ENCODE measurements at places on chromosomes 1 and 21.

DNA sequence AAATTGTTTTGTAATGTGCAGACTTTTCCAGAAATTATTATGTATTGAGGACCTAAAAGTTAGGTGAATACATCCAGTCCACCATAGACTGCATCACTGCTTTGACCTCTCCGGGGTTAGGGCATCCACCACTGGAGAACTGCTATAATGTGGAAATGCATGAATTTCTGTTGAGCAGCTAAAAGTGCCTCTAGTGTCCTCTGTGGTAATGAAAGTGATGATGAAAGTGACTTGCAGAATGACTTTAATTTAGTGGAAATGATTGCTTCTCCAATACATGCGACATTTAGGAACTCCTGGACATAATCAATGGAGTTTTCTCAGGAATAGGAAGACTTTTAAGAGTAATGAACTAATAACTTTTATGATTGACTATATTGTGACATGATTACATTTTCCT is 170.8 kb downstream of the LBR start:
- DNase-seq: no peak

- no peak for DNase-seq
Observed at GRCh38 chr1:206682111-206682510, 2.6 kb upstream of the MAPKAPK2 start.

- no peak for DNase-seq
Observed at GRCh38 chr1:108646648-108647269, 14.1 kb downstream of the HENMT1 start.

DNA sequence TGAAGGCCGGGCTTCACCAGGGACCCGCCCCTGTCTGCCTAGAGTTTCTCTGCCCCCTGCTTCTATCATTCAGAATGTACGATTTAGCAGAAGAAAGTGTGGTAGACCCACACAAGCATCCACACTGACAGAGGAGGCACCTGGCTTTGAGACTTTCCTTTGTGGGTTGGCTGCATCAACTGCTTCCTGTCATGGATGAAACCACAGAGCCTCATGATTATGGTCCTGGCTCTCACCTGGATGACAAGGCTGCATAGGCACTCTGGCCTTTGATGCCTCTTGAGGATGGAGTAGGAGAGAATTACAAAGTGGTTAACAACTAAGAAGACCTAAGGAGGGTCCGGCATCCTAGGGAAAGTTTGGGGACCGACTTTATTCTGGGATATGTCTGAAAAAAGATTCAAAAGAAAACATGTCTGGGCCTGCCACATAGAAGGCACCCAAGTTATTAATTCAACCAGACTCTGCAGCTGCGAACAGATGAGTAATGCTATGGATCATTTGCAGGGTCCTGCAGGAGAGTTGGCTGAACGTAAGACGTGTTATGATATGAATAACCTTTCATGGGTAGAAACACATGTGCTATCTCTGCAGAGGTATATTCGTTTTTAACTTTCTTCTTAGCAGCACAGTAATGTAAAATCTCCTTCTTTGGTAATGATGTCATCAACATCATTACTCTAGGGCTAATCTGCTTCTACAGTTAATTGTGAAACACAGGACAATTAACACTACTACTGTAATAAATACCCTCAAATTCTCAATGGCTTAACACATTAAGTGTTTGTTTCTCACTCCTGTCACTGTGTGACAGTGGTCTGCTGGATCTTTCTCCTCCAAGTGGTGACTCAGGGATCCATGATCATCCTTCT is 136.2 kb downstream of the SLC35F3 start:
- DNase-seq: no peak

DNA sequence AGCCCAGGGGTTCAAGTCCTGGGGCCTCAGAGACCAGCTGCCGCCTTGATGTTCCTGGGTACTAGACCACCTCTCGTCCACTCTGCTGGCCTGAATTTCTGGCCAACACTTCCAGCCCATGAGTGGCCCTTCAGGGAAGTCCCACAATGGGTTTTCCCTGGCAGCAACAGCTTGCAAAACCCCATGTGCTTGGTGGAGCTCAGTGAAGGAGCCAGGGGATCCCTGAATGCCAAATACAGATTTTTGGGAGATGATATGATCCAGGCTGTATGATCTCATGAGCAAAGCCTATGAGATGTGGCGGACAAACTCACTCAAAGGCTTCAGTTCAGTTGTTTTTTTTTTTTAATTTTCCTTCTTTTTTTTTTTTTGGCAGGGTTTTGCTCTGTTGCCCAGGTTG is 9.6 kb upstream of the RASSF5 start:
- DNase-seq: no peak

- DNase-seq: no peak
Observed at GRCh38 chr1:111407301-111407700, 20.2 kb downstream of the OVGP1 start.

DNA sequence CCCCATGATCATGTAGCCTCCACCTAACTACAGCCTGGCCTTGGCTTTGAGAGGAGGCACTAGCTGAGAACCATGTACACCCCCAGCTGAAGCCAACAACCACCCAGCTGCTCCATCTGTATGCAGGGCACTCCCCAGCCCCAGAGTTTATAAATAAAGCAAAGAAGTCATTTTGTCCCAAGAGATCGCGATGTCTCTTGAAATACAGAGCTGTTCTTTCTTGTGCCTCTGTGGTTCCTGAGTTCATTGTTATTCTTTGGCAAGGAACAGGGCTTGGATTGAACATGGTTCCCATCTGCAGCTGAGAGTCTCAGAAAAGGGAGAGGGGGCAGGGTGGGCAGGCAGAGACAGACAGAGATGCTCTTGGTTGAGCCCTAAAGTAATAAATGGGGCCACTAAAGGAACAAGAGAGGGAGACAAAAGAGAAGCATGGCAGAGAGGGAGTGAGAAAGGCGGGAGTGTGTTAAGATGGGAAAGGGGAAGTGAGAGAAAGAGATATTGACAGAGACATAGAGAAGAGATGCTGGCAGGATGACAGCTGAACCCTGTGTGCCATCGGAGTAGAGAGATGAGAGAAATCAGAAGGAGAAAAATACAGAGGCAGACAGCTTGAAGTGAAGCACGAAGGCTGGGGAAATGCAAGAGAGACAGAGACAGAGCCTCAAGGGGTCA is 63.3 kb downstream of the TNR start:
- DNase-seq: no peak

DNA sequence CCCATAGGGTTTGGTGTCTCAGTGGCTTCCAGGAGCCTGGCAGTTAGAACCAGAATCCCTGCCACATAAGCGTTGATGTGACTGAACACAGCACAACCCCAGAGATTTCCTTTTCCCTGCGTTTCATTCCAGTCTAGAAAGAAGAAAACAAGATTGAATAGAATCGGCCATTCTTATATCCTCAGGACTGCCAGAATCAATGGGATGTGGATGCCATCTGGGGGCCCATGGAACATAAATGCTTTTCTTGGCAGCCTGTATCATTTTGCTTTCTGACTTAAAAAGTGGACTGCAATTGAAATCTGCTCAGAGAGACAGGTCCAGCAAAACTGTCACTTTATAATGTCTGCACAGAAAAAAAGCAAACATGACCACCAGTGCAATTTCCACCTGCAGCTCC is 80.3 kb downstream of the DISC1 start:
- no peak for DNase-seq

GRCh38 chr1:234532503-234532922 is 53.5 kb upstream of the TARBP1 start:
- no peak for DNase-seq

DNA sequence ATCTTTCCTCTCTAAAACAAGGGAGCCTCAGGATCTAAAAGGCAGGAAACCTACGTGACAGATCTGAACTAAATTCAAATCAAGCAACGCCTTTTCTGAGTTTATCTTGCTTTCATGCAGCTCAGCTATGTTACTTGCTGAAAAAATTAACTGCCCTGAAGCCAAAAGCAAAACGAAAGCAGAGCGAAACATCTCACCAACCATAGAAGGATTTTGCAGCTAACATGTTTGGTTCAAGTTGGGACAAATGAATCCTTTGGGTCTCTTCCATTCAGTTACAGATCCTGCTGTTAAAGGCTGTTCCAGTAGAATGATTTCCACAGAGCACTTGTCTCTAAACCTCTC is 482 bp downstream of the SLC2A5 start:
- DNase-seq: no peak

DNA sequence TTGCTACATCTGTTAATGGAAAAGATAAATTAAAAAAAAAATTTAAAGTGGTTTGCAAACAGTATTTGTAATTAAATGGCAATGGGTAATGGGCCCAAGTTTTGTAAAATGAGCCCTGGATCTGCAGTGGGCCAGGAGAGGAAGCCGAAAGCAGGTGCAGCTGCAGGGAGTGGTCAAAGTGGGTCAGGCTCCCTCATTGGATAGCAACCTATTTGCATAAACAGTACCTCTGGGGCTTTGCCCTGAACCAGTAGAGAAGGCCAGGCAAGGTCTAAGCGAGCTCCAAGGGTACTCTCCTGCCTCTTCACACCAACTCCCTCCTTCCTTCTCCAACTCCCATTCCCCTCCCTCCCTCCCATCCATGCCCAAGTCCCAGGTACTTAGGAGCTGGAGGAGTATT is 138.9 kb downstream of the HMGB4 start:
- DNase-seq: peak; percentile 15

- DNase-seq: no peak
Observed at GRCh38 chr1:220356981-220357850, 85.0 kb upstream of the RAB3GAP2 start.

DNA sequence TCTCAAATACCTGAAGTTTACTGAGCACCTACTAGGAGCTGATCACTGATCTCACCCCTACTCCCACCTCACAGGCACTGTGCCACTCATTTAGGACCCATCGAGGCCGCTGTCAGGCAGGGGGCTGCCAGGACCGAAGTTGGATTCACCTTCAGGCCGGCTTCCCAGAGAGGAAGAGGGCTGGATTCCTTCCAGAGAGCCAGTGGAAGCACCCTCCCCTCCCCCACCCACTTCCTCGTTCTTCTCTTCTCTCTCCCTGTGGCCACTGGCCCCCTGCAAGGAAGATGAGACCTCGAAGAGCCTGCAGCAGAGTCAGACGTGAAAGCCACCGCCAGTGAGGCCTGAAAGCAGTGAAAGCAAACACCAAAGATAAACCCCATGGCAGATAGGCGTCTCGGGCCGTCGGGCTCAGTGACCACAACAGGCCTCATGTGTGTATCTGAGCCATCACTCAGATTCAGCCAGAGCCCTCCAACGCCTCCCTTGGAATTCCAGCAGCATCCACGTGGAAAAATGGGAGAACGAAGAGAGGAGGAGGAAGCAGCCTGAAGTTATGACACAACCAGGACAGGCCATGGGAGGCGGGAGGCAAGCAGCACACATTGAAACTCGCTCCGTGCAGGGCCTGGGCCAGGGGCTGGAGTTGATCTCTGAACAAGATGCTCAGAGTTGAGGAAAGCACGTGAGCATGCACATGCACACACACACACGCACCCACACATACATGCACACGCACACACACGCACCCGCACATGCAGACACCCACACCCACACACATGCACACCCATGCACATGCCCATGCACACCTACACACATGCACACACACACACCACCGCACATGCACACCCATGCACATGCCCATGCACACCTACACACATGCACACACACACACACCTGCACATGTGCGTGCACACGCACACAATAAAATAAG is 6.2 kb upstream of the AGTRAP start:
- no peak for DNase-seq

DNA sequence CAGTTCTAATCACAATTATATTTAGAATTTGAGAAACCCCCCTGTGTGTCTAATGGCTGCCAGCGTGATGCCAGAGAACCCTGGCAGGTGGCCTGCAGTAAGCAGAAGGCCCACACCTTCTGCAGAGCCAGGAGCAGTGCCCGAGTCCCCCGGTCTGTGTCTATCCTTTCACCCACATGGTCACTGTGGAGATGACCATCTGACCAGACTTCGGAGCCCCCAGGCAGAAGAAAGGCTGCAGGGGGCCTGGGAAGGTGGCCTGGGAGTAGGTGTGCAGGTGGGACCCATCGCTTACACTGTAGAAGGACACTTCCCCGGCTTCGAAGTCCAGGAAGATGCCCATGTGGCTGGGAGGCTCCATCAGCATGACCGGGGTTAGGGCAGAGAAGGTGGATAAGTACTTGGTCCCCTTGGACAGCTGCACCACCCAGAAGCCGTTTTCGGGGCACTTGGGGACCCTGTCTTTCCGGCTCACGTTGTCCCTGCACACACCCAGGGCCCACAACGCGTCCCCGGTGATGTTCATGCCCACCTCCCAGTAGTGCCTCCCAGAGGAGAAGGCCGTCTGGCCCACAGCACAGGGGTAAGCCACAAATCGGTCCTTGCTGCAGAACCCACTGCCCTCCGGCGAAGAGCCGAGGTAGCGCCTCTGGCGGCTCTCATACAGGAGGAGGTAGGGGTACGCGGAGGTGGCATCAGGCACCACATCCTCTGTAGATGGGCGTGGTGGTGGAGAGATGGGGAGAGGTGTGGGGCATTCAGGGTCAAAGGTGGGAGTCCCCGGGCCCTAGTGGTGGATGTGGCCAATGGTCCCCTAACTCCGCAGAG is 1.6 kb upstream of the TRIM11 start:
- no peak for DNase-seq

DNA sequence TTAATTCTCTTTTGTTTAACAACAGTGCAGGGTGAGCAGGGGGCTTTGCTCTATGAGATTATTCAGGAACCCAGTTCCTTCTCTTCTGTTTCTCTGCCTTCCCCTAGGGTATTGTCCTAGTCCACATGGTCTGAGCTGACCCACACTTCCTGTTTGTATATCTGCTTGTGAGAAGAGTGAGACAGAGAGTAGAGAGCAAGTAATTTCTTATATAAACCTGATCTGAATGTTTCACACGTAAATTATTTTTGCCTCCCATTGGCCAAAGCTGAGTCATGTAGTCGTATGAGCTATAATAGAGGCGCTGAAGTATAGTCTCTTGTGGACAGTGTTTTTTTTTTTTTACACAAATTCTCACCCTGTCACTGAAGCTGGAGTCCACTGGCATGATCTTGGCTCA is 134.2 kb upstream of the SERTAD4 start:
- DNase-seq: no peak

- no peak for DNase-seq
Observed at GRCh38 chr1:186194107-186194756, 180.8 kb downstream of the TPR start.

- DNase-seq: no peak
Observed at GRCh38 chr1:150574260-150575071, 4.9 kb downstream of the MCL1 start.

DNA sequence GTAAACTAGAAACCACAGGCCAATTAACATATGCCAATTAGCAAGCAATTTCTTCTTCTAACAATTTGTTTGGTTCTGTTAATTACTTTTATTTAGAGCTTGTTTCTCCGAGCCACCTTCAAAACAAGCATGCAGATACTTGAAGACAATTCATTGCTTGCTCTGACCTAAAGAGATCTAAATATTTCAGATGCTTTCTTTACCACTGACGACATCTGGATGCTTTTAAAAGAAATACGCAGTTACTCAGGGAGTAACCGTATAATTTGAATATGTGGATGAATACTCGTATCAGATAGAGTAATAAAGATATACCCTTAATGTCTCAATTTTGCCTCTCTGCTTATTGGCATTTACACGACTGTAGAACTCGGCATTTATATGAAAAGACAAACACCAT is 390.0 kb downstream of the DISC1 start:
- DNase-seq: no peak

GRCh38 chr1:50902419-50902818 is 57.6 kb downstream of the FAF1 start:
- DNase-seq: no peak

GRCh38 chr1:174131032-174131638 is 28.2 kb upstream of the RABGAP1L start:
- DNase-seq: no peak

- no peak for DNase-seq
Observed at GRCh38 chr1:116075990-116076389, 35.2 kb upstream of the MAB21L3 start.

- no peak for DNase-seq
Observed at GRCh38 chr1:234402939-234403338, 29.7 kb downstream of the COA6 start.

GRCh38 chr1:82472489-82473131 is 671.9 kb downstream of the ADGRL2 start:
- DNase-seq: no peak
